ENCODE measurements at places on chromosomes 4 and X.

GRCh38 chr4:84814094-84814750 is 152.3 kb downstream of the WDFY3 start:
- peak; percentile 15 for DNase-seq

DNA sequence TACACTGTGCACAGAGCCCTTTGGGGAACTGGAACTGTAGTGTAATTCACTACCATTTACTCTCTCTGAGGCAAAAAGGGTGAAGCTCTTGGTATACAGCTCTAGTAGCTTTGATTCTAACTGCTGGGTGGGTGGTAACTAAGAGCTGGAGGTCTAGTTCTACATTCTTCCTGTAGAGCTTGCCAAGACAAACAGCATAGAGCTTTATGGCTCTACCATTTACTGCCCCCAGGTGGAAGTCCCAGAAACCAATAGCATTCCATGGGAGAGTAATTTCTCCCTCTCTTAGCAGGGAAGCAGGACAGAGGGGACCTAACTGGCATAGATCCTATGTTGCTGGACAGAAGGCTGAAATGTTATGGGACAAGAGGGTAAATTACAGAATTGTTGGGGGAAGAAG is 26.7 kb downstream of the HDAC8 start:
- no peak for DNase-seq

- DNase-seq, result no peak
These were observed 4.0 kb upstream of the CCNG2 start for GRCh38 chr4:77153006-77153405.

GRCh38 chrX:45846328-45846727 is 645.7 kb upstream of the DIPK2B start:
- DNase-seq, result no peak

DNA sequence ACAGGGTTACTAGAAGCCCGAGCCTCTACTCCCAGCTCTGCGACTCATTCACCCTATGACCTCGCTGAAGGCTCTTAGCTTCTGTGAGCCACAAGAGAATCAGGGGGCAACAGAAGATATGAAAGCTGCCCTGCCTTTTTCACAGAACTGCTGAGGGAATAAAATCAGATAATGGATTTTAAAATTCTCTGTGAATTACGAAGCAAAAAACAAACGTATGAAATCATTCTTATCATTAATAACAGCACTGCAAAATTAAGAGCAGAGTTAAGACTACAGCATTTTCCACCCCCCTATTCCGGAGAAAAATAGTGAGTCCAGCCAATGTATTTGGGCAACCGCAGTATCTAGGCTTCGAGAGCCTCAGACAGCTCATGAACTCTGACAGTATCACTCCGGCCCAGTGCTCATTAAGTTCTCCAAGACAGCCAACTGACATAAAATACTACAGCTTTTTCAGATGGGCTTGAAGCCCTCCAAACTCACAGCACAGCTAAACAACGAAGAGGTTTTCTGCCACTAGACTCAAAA is 33.4 kb downstream of the AFAP1 start:
- DNase-seq, result no peak

- no peak for DNase-seq
These were observed 19.9 kb upstream of the CPLX1 start for GRCh38 chr4:845836-846251.

GRCh38 chr4:140874056-140874455 is 117.9 kb upstream of the TBC1D9 start:
- no peak for DNase-seq

- DNase-seq, result no peak
These were observed 34.4 kb downstream of the INTU start for GRCh38 chr4:127667116-127667515.

DNA sequence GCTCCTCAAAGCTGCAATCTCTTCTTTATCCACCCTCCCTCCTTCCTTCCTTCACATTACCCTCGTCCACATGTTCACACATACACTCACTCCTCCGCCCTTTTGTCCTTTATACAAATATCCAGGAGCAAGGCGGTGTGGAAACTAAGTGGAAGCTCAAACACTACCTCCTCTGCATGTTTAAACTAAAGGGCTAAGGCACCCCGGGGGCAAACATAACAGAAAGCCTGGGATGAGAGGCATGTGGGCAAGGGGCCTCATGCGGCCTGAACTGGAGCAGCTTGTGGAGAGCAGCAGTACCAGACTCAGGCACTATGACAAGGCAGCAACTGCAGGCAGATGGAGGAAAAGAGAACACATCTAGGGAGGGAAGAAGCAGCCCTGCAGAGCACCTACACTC is 9.5 kb downstream of the MAB21L2 start:
- DNase-seq, result no peak

DNA sequence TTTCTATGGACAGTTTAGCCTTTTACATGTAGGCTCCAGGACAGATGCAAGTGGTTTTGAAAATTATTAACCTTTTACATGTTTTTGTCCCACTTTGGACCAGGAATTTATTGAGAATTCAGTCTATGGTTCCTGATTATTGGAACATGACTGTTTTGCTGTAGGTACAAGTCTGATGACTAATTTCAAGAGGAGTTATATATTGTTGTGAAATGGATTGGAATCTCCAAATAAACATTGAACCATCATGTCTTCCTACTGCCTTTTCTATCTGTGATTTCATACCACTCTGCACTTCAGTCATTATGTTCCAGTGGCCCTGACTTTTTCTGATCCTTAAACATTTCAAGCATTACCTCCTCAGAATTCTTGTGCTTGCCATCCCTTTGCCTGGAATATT is 35.9 kb downstream of the TBC1D19 start:
- DNase-seq, result no peak

GRCh38 chrX:97547877-97548578 is 664.3 kb downstream of the RPA4 start:
- DNase-seq, result no peak

GRCh38 chrX:43939187-43939926 is 33.8 kb downstream of the NDP start:
- no peak for DNase-seq

GRCh38 chrX:44382871-44383270 is 39.4 kb upstream of the EFHC2 start:
- DNase-seq, result no peak

DNA sequence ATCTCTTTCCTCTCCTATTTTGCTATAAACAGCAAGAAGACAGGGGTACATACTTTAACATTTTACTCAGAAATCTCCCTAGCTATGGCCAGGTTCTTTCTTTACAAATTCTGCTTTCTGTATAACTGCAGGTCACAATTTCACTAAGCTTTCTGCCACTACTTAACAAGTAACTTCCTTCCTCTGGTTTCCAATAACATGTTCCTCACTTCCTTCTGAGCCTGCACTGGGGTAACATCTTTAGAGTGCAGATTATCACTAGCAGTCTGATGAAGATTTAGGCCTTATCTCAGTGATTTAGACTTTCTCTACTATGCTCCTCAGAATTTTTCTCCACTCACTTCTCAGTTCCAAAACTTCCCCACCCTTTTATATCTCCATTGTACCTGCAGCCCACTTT is 1930.5 kb upstream of the AGA start:
- no peak for DNase-seq

DNA sequence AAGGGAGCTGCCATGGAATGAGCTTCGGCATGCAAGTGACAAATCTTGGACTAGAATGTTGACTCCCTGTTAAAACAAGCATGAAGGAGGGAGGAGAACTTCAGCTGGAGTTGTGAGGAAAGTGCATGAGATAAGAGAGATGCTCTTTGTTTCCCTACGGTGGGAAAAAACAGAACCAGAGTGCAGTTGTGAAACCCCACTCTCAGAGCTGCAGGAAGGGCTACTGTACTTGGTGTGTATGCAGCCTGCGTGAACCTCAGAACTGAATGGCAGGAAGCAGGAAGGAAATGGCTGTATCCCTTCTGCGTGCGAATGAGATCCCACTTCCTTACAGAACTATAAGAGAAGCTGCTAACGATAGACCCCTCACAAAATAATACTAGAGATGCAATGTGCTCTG is 57.2 kb downstream of the EGF start:
- no peak for DNase-seq

GRCh38 chr4:24924309-24924781 is 11.5 kb upstream of the CCDC149 start:
- DNase-seq, result no peak

- DNase-seq, result no peak
These were observed 137.9 kb downstream of the GPC3 start for GRCh38 chrX:133847340-133847994.

Measured in brain pericyte (primary cell).